ENCODE measurements at places on chromosomes 16 and 17.
A peak's percentile ranks its signal among the peaks of the same experiment; 100 is the strongest.

GRCh38 chr17:32187271-32187670 lies 45.0 kb downstream of the RHOT1 start:
- no peak for DNase-seq

- no peak for DNase-seq
Observed at GRCh38 chr17:53687324-53687723, 135.4 kb upstream of the KIF2B start.

DNA sequence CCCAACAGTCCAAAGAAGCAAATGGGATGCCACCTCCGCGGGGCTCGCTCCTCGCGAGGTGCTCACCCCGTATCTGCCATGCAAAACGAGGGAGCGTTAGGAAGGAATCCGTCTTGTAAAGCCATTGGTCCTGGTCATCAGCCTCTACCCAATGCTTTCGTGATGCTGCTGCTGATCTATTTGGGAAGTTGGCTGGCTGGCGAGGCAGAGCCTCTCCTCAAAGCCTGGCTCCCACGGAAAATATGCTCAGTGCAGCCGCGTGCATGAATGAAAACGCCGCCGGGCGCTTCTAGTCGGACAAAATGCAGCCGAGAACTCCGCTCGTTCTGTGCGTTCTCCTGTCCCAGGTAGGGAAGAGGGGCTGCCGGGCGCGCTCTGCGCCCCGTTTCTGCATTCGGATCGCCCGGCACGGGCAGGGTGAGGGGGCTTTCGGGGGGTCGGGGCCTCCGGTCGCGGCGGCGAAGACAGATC lies at the start of gene CDH13:
Gene CDH13 (plus strand): TSS at position 179 of the 471 bp plus-strand sequence.
- peak; percentile 67 for DNase-seq

- no peak for DNase-seq
Observed at GRCh38 chr17:48816438-48816773, 623 bp downstream of the TTLL6 start.

GRCh38 chr16:11507991-11508390 lies 78.7 kb downstream of the LITAF start:
- DNase-seq, result no peak

GRCh38 chr16:3458278-3458851 lies 14.9 kb downstream of the NAA60 start:
- no peak for DNase-seq

- no peak for DNase-seq
Observed at GRCh38 chr16:1610899-1611632, 806 bp downstream of the IFT140 start.

GRCh38 chr16:81313701-81314602 lies 810 bp upstream of the GAN start:
- no peak for DNase-seq

GRCh38 chr16:11079652-11080187 lies 135.4 kb downstream of the CLEC16A start:
- DNase-seq, result peak; percentile 68

- peak; percentile 85 for DNase-seq
Observed at GRCh38 chr17:39617446-39618245, 9.1 kb upstream of the PPP1R1B start.

- DNase-seq, result peak; percentile 97
Observed at GRCh38 chr16:70691223-70692129, 5.6 kb upstream of the MTSS2 start.

DNA sequence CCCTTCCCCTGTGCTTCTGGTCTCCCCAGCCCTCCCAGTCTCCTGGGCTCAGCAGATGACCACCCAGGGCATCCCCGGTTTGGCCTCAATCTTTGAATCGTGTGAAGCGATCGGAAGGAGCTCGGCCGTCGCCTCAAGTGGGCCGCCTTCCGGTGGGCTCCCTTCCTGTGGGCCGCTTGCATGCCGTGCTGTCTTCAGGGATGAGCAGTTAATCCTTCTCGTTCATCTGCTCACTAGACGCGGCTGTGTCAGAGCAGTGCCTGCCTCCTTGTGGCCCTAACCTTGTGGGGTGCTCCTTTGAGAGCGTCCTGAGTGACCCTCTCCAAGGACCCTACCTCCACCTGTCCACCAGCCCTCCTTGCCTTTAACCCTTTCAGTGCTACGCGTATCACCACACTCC lies 40.4 kb downstream of the BAIAP2 start:
- DNase-seq, result no peak

DNA sequence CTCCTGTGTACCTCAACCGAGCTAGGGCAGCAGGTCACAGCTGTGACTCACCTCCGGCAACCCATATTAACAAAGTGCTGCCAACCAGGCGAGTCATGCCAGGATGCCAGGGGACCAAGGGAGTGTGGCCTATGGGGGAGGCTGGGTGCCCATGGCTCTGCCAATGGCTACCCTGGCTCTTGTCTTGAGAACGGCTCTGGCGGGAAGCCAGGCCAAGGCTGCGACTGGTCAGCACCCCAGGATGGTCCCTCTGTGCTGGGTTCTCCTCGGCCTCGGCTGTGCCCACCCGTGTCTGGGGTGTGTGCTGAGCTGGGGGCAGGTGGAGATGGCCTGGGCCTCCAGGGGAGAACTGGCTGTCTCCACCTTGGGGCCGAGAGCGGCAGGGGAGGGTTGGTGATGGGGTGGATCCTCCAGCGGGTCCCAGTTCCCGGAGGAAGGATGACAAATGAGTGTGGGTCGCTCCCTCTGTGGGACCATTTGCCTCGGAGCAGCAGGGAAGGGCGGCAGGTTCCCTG lies 75.8 kb downstream of the MRC2 start:
- peak; percentile 73 for DNase-seq

GRCh38 chr16:1459967-1460366 lies 14.9 kb downstream of the CLCN7 start:
- no peak for DNase-seq

- DNase-seq, result no peak
Observed at GRCh38 chr17:69539781-69540319, 125.4 kb downstream of the MAP2K6 start.

DNA sequence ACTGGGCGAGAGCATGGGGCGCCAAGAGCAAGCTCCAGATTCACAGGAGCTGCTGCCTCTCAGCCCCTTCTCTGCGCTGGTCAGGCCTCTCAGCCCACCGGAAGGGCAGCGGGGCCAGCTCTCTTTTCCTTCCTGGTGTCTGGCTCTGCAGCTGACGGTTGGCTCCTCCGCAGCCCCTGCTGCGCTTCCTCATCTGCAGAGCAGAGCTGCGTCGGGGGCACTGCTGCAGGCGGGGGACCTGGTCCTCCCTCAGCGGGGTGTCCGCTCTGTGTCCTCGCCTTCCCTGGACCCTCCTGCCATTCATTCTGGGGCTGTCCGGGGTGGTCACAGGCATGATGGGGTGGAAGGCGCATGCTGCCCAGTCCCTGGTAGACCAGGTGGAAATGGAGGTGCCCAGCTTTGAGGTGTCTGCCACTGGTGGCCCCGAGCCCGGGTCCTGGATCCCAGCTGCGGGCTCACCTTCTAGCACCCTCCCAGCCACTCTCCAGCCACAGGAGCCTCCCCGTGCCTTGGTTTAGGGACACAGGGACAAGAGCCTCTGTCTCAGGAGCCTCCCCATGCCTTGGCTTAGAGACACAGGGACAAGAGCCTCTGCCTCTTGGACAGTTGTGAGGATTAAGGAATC lies 84.8 kb downstream of the IRF8 start:
- DNase-seq, result peak; percentile 57

- no peak for DNase-seq
Observed at GRCh38 chr16:54707813-54708212, 222.9 kb upstream of the IRX5 start.

DNA sequence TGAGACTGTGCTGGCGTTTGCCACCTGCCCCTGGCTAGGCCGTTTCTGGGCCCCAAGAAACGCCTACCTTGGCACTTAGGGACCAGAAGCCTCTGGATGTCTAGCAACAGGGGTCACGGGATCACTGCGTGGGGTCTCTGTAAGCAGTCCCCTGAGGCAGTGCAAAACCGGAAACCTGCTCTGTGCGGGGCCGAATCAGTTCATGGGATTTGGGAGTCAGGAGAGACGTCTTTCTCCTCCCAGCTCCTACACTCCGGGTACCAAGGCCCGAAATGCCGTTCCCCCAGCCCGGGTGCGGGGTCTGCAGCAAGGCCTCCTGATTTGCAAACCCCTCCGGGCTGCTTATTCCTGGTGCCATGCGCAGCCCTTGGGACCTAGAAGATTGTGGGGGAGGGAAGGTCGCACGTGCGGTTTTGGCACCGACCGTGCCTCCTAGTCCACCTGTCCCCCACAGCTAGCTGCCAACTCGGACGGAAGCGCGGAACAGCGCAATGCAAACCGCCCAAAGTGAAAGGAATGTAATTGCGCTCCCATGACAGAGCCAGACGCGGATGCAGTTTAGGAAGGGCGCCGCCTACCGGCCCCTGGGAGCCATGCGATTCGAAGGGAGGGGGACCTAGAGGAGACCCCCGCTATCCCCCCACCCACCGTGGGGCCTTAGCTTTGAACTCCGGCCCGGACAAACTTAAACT lies 6.5 kb downstream of the IRX5 start:
- DNase-seq, result no peak

DNA sequence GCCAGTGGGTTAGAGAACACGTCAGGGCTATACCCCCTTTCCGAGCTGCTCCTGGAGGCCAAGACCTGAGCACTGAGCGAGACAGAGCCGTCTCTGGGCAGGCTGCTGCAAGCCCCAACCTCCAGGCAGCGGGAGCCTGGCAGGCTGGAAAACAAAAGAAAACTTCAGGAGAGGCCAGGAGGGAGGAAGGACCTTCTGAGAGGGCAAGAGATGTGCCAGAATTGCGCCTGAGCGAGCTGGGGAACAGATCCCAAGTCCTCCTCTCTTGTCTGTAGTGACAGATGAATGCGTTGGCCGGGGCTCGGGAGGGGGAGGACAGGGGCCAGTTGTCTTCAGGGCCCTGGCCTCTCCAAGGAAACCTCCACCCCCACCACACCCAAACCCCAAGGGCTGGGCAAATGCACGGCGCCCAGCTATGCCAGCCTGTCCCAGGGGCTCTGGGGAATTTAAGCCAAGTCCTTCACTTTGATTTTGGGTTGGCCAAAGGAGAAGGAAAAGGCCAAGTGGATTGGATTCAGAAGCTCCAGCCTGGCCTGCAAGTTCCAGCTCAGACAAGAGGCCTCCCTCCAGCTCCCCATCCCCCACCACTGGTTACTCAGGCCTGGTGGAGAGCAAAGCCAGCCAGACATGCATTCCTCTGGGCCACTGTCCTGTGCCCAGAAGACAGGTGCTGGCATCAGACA lies 18.1 kb downstream of the SDK2 start:
- DNase-seq, result no peak

DNA sequence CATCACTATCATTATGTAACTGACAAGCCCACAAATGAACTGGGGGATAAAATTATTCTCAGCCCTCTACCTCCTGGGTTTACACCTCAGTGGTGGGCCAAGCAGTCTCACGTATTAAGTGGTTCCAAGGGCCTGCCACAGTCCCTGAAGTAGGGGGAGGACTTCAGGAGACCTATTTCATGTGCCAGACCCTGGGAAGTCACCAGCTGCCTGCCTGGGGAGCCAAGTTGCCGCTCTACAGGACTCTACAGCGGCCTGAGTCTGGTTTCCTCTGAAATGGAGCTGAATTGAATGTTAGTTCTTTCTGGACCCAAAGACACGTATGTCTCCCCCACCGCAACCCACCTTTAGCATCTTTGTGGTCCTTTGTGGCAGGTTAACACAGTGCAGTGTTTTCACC lies 187.0 kb downstream of the IRX3 start:
- no peak for DNase-seq

DNA sequence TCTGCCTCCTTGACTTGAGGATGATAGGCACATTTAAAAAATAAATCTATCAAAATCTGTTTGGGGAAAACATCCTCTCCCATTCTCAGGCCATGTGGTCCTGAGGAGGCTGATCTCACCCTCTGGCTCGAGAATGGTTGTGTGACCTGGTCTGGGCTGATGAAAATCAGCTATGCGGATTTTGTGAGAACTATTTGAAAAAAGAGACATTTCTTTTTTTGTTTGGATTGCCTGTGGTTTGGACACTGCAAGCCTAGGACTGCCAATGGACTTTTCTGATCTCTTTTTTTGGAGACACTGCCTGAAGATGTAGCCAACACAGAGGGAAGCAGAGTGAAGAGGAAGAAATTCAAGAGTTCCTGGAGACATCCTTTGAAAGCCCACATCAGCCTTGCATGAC lies 145.9 kb downstream of the HS3ST3B1 start:
- no peak for DNase-seq

DNA sequence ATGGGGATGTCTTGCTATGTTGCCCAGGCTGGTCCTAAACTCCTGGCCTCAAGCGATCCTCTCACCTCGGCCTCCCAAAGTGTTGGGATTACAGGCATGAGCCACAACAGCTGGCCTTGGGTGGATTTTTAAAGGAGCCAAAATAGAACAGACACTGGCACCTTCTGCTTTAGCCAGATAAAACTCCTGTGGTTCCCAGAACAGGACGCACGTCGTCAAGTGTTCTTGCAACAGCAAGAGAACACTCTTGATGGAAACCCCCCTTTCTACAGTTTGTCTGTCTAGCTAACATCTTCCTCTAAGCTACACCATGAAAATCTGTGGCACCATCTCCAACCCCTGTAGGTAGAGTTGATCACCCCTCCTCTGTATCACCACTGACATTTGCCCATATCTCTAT lies 122.6 kb downstream of the NPIPB5 start:
- no peak for DNase-seq

GRCh38 chr17:76318586-76318985 lies 10.5 kb upstream of the QRICH2 start:
- DNase-seq, result no peak

DNA sequence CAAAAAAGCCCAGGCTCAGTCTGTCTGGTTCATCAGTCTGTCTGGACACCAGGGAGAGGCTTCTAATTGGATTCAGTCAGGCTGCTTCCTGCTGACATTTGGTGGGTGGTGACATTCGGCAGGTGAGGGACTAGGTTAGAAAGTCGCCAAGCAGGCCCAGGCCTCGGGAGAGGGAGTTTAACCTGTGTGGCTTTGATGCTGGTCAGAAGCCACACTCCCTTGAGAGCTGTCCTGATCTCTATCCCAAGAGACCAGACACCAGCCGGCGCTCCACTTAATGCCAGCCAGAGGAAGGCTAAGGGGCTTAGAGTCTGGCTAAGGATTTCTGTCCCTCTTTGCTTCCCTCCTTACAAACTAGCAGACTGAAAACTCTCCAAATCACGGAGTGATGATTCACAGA lies 135.0 kb downstream of the GSG1L start:
- no peak for DNase-seq

DNA sequence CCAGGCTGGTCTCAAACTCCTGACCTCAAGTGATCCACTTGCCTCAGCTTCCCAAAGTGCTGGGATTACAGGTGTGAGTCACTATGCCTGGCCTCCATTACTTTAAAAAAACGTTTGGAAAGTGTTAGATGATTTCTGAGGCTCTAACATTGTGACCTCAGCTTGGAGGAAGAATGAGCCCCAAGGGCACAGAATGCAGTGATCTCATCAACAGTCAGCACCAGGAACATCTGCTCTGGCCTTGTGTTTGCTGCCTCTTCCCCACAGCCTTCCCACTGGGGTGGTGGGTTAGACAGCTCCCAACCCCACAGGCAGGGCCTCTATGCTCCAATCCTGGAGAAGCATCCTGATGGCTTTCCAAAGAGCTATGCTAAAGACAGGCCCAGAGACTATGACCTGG lies 37.7 kb upstream of the SREBF1 start:
- DNase-seq, result no peak

GRCh38 chr17:17940441-17940911 lies 31.7 kb downstream of the TOM1L2 start:
- no peak for DNase-seq
